Lung (tissue), 17 donors: ENCODE measurements at places on chromosomes 2 and 18. TPM values are rescaled to one million over a fixed set of nuclear protein-coding genes. Genes with fewer than 3 reads are reported as not detected.

The MAT2A gene
- total RNA-seq: 228 TPM

The ST6GAL2 gene
- total RNA-seq: 4.0 TPM

- no peaks in the 10 kb centered on the region for H3K36me3 ChIP-seq
- no peak overlapping the region for H3K27ac ChIP-seq
- no peak overlapping the region for H3K4me3 ChIP-seq
- H3K4me1 ChIP-seq: no peaks in the 10 kb centered on the region
- no peak for DNase-seq
Measured at GRCh38 chr2:180000434-180000833, 6.7 kb downstream of the CWC22 start.

- no peak for DNase-seq
- H3K27ac ChIP-seq: no peak overlapping the region
- H3K27me3 ChIP-seq: no peaks in the 10 kb centered on the region
- no peaks in the 10 kb centered on the region for H3K4me1 ChIP-seq
- no peak overlapping the region for H3K4me3 ChIP-seq
Measured at GRCh38 chr2:216426938-216427337, 14.7 kb downstream of the SMARCAL1 start.

DNA sequence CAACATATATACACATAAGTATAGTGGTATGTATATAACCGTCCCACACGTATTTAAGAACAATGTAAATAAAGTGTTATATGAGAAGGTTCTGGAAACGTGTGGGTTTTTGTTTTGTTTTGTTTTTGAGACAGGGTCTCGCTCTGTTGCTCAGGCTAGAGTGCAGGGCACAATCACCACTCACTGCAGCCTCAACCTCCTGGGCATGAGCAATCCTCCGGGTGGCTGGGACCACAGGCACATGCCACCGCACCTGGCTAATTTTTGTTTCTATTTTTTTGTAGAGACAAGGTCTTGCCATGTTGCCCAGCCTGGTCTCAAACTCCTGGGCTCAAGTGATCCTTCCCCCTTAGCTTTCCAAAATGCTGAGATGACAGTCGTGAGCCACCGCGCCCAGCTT, 6.2 kb downstream of the ADAM17 start:
- no peak overlapping the region for H3K27ac ChIP-seq
- no peak overlapping the region for H3K4me3 ChIP-seq
- no peak for DNase-seq
- peaks cover 15% of the 10 kb centered on the region for H3K4me1 ChIP-seq
- no peaks in the 10 kb centered on the region for H3K27me3 ChIP-seq

- H3K27ac ChIP-seq: no peak overlapping the region
- peaks cover 5% of the 10 kb centered on the region for H3K36me3 ChIP-seq
- no peak overlapping the region for H3K4me3 ChIP-seq
- H3K4me1 ChIP-seq: no peaks in the 10 kb centered on the region
- H3K27me3 ChIP-seq: no peaks in the 10 kb centered on the region
Measured at GRCh38 chr2:74676331-74676730, 22.3 kb downstream of the SEMA4F start.

DNA sequence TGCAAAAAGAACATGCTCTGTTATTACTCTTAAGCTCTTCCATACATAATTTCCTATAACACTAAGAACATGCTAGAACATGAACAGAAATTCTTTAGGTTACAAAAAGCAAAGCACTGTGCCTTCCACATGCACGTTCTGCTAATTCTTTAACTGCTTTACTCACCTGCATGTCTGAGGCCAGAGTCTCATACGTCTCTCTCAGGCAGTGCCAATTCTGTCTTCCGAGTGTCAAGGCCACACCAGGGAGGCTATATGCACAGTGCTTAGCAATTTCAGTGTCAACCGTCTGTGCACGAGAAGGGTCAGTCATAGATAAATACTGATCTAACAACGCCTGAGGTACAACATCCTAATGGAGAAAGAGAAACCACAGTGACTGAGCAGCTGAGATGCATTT, 55.1 kb downstream of the PPP4R1 start:
- H3K27ac ChIP-seq: no peak overlapping the region
- H3K4me1 ChIP-seq: no peaks in the 10 kb centered on the region
- no peak overlapping the region for H3K4me3 ChIP-seq
- H3K27me3 ChIP-seq: no peaks in the 10 kb centered on the region

DNA sequence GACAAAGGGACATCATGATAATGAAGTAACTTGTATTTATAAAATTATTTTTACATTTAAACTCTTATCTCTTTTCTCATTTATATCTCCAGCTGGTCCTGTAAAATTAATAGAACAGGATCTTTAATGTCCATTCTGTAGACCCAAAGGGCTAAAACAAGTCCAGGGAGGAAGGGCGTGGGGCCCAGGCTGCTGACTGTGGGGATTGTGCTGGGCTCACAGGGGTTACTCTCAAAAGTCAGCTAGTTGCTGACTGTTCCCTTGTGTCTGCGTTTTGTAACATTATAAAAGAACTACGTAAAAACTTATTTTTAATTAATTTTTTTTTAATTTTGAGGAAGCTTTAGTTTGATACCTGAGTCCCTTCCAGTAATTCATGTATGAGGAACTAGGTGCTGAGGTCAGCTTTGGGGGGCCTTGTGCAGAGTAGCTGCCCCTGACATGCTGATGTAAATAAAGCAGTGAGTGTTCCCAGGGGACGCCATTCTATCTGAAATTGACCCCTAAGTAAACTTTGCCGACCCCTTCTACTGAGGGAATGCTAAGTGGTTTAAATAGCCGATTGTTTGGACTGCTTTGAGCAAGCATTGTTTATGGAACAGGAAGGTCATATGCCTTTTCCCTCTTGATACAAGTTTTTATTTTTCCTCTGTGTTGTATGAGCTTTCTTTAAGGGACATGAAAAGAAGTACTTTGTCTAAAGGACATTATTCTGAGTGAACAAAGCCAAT, 56.4 kb downstream of the MERTK start:
- H3K36me3 ChIP-seq: no peaks in the 10 kb centered on the region
- H3K27me3 ChIP-seq: no peaks in the 10 kb centered on the region
- DNase-seq: no peak
- H3K27ac ChIP-seq: no peak overlapping the region
- H3K4me1 ChIP-seq: no peaks in the 10 kb centered on the region

DNA sequence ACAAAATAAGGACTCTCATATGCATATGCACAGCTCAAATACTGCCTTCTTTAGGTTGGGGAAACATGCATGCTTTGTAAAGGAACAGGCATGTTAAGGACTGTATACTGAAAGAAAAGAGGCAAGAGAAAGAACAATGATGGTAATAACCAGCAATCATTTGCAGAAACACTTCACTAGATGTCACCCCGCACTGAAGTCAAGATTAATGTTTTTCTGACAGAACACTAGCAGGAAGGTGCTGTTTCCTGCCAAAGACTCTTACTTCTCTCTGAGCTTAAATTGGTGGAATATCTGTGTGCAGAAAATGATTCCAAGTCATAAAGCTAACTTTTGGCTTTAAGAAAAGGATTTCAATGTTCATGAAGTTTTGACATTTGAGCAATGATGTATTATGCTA, 19.3 kb upstream of the CSRNP3 start:
- peaks cover 35% of the 10 kb centered on the region for H3K4me1 ChIP-seq
- H3K27ac ChIP-seq: no peak overlapping the region
- no peaks in the 10 kb centered on the region for H3K36me3 ChIP-seq
- H3K4me3 ChIP-seq: no peak overlapping the region
- no peaks in the 10 kb centered on the region for H3K27me3 ChIP-seq
- peak; percentile 39 for DNase-seq

GRCh38 chr2:239609162-239609561, 208.3 kb upstream of the HDAC4 start:
- no peak overlapping the region for H3K27ac ChIP-seq
- DNase-seq: no peak
- H3K4me1 ChIP-seq: no peaks in the 10 kb centered on the region
- no peaks in the 10 kb centered on the region for H3K27me3 ChIP-seq
- no peak overlapping the region for H3K4me3 ChIP-seq

- DNase-seq: no peak
- H3K4me3 ChIP-seq: no peak overlapping the region
- no peaks in the 10 kb centered on the region for H3K4me1 ChIP-seq
- no peaks in the 10 kb centered on the region for H3K36me3 ChIP-seq
Measured at GRCh38 chr2:209661286-209661894, 110.2 kb upstream of the UNC80 start.

DNA sequence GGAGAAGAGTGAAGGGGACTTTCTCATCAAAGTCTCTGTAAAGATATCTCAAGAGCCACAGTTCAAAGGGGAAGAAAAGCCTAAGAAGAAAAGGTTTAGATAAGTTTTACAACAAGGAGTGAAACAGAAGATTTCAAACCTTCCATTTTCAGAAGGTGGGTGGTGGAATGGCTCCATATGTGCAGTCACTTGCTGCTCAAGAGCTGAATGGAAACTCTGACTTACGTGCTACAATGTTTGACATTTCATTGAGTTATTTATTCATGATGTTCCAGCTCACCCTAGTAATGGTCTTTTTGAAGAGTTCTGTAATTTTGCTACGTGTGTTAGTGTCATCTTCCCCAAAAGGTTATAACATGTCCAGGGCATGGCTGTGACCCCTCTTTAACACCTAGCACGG, 21.7 kb downstream of the LCT start:
- H3K4me3 ChIP-seq: no peak overlapping the region
- no peaks in the 10 kb centered on the region for H3K36me3 ChIP-seq
- H3K27me3 ChIP-seq: no peaks in the 10 kb centered on the region
- H3K4me1 ChIP-seq: no peaks in the 10 kb centered on the region
- no peak overlapping the region for H3K27ac ChIP-seq

GRCh38 chr2:235055891-235056516, 104.2 kb downstream of the SH3BP4 start:
- no peak for DNase-seq
- H3K36me3 ChIP-seq: peaks cover 22% of the 10 kb centered on the region
- no peak overlapping the region for H3K27ac ChIP-seq
- H3K4me3 ChIP-seq: no peak overlapping the region

The GCKR gene
- 0.31 TPM for total RNA-seq

GRCh38 chr2:151367571-151367970, 10.2 kb downstream of the TNFAIP6 start:
- no peak overlapping the region for H3K4me3 ChIP-seq
- no peaks in the 10 kb centered on the region for H3K27me3 ChIP-seq
- H3K27ac ChIP-seq: no peak overlapping the region

- DNase-seq: no peak
- H3K27me3 ChIP-seq: no peaks in the 10 kb centered on the region
- H3K4me1 ChIP-seq: no peaks in the 10 kb centered on the region
- H3K36me3 ChIP-seq: peaks cover 26% of the 10 kb centered on the region
Measured at GRCh38 chr2:171972329-171972982, 27.3 kb upstream of the METAP1D start.

GRCh38 chr2:191202881-191203397, 42.3 kb upstream of the MYO1B start:
- H3K4me1 ChIP-seq: peaks cover 4% of the 10 kb centered on the region
- H3K27me3 ChIP-seq: no peaks in the 10 kb centered on the region
- peak; percentile 41 for DNase-seq

GRCh38 chr2:175552902-175553301, 371.4 kb upstream of the ATP5MC3 start:
- DNase-seq: no peak
- no peaks in the 10 kb centered on the region for H3K36me3 ChIP-seq
- no peak overlapping the region for H3K4me3 ChIP-seq
- H3K4me1 ChIP-seq: no peaks in the 10 kb centered on the region
- H3K27ac ChIP-seq: no peak overlapping the region
- H3K27me3 ChIP-seq: no peaks in the 10 kb centered on the region

DNA sequence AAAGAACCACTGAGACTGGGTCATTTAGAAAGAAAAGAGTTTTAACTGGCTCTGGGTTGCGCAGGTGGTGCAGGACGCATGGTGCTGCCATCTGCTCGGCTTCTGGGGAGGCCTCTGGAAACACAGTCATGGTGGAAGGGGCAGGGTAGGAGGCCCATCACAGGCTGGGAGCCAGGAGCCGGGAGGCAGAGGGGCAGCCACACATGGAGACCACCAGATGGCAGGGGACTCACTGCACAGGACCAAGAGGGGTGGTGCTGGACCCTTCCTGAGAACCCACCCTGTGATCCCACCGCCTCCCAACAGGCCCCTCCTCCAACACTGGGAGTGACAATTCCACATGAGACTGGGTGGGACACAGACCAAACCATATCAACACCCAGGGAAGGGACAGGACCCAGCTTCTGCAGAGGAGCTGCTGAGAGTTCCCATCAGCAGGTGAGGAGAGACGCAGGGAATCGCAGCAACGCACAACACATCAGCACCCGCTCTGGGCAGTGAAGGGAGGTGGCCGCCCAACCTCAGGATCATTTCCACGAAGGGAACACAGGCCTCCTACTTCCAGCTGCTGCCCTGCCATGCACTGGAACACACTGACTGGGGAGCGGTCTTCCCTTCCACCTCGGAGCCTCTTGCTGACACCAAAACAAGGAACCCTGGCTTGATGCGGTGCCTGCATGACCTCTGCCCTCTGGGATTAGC, 130.7 kb downstream of the TPO start:
- H3K4me1 ChIP-seq: peaks cover 14% of the 10 kb centered on the region
- no peak for DNase-seq
- H3K27ac ChIP-seq: no peak overlapping the region
- H3K4me3 ChIP-seq: no peak overlapping the region

GRCh38 chr2:50396298-50396631, 635.7 kb downstream of the NRXN1 start:
- H3K4me1 ChIP-seq: no peaks in the 10 kb centered on the region
- no peaks in the 10 kb centered on the region for H3K36me3 ChIP-seq
- no peak overlapping the region for H3K27ac ChIP-seq
- no peaks in the 10 kb centered on the region for H3K27me3 ChIP-seq
- no peak overlapping the region for H3K4me3 ChIP-seq

GRCh38 chr2:20992201-20992711, 51.6 kb downstream of the APOB start:
- H3K27ac ChIP-seq: no peak overlapping the region
- no peaks in the 10 kb centered on the region for H3K36me3 ChIP-seq
- H3K4me3 ChIP-seq: no peak overlapping the region
- H3K4me1 ChIP-seq: no peaks in the 10 kb centered on the region
- peak; percentile 42 for DNase-seq

The HOXD9 gene
- 0.65 TPM for total RNA-seq

DNA sequence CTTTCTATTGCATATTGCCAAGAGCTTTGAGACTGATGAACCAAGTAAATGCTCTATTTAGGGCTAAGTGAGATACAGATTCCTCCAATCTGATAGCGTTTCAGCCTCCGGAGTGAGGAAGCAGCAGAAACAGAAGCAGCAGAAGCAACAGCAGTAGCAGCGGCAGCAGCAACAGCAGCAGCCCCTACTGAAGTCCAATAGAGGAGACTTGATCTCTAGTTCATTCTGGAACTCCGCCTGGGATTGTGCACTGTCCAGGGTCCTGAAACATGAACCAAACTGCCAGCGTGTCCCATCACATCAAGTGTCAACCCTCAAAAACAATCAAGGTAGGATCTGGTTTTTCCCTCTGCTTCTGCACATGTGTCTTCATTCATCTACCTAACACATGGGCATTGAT, at the start of gene DPP10:
TSS of gene DPP10 (plus strand) at position 132 of the 400 bp plus-strand sequence.
- peak; percentile 84 for DNase-seq
- H3K4me3 ChIP-seq: no peak within 1 kb of the TSS
- H3K36me3 ChIP-seq: no peaks in the 10 kb centered on the region
- no peaks in the 10 kb centered on the region for H3K27me3 ChIP-seq

The GAD1 gene
- 0.80 TPM for total RNA-seq

- H3K27me3 ChIP-seq: no peaks in the 10 kb centered on the region
- H3K4me3 ChIP-seq: no peak overlapping the region
- no peaks in the 10 kb centered on the region for H3K36me3 ChIP-seq
- H3K4me1 ChIP-seq: no peaks in the 10 kb centered on the region
- DNase-seq: no peak
Measured at GRCh38 chr2:224457408-224458096, 55.6 kb upstream of the FAM124B start.

The LRP2 gene
- 25.8 TPM for total RNA-seq

The TMEM131 gene
- 32.7 TPM for total RNA-seq

The PMAIP1 gene
- 5.1 TPM for total RNA-seq

The PPP1R1C gene
- 5.2 TPM for total RNA-seq

The UGT1A10 gene
- total RNA-seq: not detected
